CD8-positive, alpha-beta memory T cell (primary cell): ENCODE measurements at places on chromosomes 2 and 18. TPM values are rescaled to one million over a fixed set of nuclear protein-coding genes. Genes with fewer than 3 reads are reported as not detected.

Gene AGXT
- total RNA-seq = not detected

Gene GAREM1
- not detected for total RNA-seq

Gene SRSF7
- total RNA-seq = 378 TPM

Gene DYNAP
- total RNA-seq = not detected

Gene RGPD3
- total RNA-seq = 0.18 TPM

Gene STK17B
- 121 TPM for total RNA-seq

Gene DSG4
- not detected for total RNA-seq

Gene RFTN2
- 0.09 TPM for total RNA-seq

Gene PROM2
- 0.46 TPM for total RNA-seq

Gene AKAIN1
- total RNA-seq = not detected

Gene PLGLB1
- total RNA-seq = 3.2 TPM
